ENCODE measurements at places on chromosomes 12 and 14.
A peak's percentile ranks its signal among the peaks of the same experiment; 100 is the strongest.

GRCh38 chr14:22509036-22509709 lies 79.9 kb downstream of the DAD1 start:
- no peak for DNase-seq

GRCh38 chr12:93145086-93145485 lies 216.0 kb upstream of the EEA1 start:
- DNase-seq: no peak

- DNase-seq: no peak
Observed at GRCh38 chr12:127343940-127344339, 923.0 kb upstream of the TMEM132C start.

DNA sequence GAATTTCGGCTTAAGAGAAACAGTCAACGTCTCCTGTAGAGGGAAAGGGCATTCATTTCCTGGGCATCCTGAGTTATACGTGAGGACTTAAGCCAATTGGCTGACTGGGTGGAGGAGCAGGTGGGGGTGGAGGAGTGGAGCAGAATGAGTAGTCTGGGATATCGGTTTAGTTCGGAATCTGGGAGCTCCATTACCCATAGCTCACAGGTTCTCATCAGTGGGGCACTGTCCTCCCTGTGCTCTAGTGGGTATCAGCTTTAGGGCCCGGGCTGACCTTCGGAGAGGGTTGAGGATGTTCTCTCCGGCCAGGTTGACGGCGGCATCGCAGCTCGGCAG lies 704 bp downstream of the SDR39U1 start:
- no peak for DNase-seq

GRCh38 chr12:87311206-87311605 lies 718.0 kb downstream of the C12orf50 start:
- DNase-seq: no peak

GRCh38 chr14:62778310-62778709 lies 266.9 kb downstream of the KCNH5 start:
- DNase-seq: no peak

DNA sequence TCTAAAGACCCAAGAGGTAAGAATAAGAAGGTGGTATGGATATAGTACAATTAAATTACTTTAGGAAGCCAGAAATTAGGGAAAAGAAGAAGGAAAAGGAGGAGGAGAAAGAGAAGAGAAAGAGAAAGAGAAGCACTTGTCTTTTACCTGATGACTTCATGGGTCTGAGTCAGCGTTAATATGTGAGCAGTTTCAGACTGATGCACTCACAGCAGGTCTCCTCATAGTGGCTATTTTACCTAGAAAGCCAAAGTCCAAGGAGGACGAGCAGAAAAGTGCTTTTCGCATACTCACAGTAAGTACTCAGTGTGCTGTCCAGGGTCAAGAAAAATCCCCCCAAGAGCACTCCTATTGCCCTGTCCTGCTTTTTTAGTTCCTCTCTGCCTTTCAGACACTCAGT lies 222.1 kb downstream of the C12orf42 start:
- no peak for DNase-seq

DNA sequence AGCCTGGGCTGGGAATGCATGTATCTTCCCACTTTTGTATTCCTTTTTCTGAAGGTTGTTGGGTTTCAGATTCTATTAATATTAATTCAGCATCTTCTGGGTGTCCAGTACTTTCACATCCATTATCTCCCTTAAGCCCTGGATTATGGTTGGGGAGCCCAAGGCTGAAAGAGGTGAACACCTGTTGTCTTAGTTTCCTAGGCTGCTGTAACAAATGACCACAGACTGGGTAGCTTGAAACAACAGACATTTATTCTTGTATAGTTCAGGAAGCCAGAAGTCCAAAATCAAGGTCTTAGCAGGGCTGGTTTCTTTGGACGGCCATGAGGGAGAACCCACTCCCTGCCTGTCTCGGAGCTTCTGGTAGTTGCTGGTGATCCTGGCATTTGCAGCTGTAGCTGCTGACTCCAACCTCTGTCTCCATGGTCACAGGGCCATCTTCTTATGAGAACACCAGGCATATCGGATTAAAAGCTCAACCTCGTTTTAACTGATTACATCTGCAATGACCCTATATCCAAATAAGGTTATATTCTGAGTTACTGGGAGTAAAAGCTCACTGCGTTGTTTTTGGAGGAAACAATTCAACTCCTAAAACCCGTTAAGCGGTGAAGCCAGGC lies 68.2 kb upstream of the CLMN start:
- no peak for DNase-seq

- no peak for DNase-seq
Observed at GRCh38 chr12:8034802-8035201, 2.3 kb downstream of the FOXJ2 start.

DNA sequence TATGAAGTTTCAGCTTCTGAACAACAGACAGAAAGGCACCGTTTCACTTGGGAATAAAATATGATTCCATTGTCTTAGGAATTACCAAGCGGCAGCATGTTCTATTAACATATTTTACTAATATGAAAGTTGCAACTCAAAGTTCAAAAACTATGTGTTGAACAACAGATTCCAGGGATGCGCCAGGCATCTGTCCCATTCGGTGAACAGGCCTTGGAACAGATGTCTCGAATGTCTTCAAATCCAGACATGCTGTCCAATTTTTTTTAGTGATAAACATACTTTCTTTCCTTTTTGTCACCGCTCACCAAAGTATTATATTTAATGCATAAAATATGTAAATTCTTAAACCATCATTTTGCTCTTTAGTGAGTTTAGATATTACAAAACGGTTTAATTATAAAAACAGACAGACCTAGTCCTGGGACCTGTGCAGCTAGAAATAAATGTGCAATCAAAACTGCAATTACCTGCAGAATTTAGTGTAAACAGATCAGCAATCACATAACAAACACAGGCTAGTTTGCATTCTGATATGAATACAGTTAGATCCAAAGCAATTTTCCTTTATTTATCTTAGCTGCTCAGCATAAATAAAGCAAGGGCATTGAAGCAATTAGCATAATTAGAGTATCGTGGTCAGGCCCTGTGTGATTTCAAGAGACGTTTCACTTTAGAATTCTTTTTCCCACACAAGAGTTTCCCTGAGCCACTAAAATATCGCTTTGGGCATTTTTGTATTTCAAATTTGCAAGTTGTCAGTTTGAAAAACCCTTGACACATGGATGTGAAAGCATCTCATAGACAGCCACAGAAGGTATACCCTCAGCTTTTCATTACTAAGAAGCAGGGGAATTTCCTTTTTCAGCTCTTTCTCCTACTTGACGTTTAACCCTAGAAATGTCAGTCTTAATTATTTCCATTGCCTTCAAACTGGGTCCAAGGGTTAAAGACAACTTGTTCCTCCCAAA lies 420.8 kb downstream of the EGLN3 start:
- no peak for DNase-seq

- no peak for DNase-seq
Observed at GRCh38 chr12:107778383-107779025, 4.0 kb downstream of the ASCL4 start.

- no peak for DNase-seq
Observed at GRCh38 chr12:53719649-53720048, 7.6 kb downstream of the CALCOCO1 start.

DNA sequence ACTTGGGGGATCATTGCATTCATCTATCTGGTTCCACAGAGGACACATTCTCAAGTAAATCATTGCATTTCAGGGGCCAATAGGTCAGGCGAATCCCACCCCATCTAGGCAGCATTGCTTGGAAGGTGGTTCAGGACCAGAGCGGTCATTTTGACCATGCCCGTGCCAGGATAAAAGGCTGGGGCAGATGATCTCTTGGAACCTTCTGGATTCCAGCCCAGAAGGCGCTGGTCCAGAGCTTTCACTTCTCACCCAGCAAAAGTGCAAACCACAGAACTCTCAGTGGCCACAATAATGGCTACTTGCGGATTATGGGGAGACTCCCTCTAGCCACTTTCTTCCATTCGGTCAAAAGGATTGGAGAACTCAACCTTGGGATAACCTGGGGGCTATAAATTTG lies 595 bp upstream of the KRT85 start:
- DNase-seq: no peak

DNA sequence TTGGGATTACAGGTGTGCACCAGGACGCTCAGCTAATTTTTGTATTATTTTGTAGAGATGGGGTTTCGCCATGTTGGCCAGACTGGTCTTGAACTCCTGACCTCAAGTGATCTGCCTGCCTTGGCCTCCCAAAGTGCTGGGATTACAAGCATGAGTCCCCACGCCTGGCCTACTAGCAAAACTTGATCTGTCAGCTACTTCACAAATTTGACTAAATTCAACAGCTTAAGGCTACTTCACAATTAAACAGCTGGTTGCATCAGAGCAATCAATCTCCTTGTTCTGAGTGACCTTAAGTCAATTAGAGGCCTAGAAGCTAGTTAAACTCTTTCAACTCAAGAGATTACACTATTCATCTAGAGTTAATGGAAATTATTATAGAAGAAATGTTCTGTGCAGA lies 12.2 kb downstream of the COQ10A start:
- DNase-seq: no peak

DNA sequence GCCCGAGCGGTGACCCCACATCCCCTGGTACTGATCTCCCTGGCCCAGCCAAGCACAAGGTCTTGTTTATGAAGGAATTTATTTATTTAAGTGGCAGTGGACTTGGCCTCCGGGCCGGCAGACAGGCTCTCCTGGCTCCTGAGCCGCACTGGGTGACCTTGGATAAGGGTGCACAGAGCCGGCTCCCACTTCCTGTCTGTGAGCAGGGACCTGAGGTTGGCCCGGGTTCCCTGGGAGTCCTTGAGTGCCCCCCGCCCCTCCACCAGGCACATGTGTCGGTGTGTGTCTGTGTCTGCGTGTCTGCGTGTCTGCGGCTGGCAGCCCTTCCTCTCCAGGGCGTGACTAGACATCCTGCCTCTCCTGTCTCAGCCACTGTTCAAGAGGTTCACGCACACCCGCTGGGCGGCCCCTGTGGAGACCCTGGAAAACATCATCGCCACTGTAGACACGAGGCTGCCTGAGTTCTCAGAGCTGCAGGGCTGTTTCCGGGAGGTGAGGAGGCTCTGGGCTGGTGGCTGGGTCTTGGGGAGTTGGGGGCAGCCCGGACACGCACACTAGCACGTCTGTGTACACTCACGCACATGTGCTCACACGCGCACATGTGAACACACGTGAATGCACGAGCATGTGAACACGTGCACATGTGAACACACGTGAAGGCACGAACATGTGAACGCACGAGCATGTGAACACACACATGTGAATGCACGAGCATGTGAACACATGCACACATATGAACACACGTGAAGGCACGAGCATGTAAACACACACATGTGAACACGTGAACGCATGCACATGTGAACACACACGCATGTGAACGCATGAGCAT lies 9.3 kb downstream of the TNFAIP2 start:
- DNase-seq: no peak

GRCh38 chr12:107986183-107986582 lies 142.9 kb upstream of the WSCD2 start:
- no peak for DNase-seq

DNA sequence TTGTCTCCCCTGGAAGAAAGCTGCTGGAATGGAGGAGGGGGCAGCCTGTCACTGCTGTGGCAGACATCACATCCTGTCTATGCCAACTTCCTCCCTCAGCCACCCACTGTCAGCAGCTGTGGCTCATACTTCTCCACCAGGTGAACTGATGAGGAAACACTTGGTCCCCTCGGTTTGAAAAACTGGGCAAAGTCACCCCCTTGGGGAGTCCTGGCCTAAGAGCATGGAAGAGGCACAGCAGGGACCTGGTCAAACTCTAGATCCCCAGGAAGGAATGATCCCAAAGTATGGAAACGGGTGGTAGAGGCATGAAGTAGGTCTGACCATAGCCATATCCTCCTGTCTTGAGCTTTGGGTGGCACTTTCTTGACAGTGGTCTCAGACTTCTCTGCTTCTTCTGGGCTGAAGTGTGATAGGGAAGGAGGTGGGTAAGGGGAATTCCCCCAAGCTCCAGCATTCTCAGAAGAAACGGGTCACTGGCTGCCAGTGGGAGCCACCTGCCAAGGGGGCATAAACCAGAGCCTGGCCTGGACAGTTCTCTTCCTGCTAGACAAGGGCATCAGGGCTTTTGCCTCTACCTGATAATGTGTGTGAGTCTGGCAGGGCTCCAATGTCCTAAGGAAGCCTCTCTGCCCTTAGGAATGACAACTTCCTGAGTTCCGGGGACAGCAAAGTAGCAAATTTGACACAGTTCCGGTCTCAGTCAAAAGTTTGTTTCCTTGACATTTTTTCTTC lies 36.0 kb downstream of the FMNL3 start:
- DNase-seq: peak; percentile 28

- DNase-seq: peak; percentile 2
Observed at GRCh38 chr12:112419297-112420133, 768 bp downstream of the PTPN11 start.

DNA sequence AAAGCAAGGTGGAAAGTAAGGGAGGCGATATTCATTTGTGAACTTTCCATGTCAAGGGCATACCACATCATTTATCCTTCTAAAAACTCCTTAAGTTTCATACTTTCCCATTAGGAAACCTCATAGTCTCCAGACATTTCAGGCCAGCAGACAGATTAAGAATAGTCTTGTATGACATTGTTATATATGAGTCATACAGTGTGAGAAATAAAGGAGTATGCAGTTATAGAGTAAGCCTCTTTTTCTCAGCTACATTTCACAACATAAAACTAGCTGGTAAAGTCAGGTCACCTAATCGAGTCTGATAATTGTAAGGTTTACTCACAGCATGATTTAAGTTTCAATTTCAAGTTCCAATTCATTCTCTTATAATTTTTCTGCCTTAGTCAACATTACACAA lies 164.3 kb downstream of the GRIP1 start:
- DNase-seq: no peak

DNA sequence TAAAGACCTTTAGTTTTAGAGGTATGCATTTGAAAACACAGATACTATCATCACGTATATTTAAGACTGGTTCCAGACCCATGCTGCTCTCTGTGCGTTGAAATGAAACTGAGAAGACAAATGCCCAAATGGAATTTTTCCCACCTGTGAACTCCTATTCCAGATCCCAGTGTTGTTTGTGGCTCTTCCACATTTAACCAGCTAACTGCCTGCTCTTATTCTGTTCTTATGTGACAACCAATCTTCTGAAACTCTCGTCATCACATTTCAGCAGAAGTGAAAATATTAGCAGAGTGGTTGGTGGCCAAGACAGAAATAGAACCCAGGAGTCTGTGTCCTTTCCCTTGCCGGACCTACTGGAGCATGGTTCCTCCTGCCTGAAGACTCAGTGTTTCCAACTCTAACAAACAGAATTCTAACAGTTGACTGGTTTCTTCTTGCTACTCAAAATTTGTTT lies 460.2 kb downstream of the RAD51B start:
- no peak for DNase-seq
